ENCODE measurements at places on chromosomes 3 and 15.

- DNase-seq: no peak
Observed at GRCh38 chr3:52007291-52007690, 11.6 kb upstream of the RPL29 start.

GRCh38 chr3:108590460-108590859 is 938 bp downstream of the DZIP3 start:
- DNase-seq: no peak

DNA sequence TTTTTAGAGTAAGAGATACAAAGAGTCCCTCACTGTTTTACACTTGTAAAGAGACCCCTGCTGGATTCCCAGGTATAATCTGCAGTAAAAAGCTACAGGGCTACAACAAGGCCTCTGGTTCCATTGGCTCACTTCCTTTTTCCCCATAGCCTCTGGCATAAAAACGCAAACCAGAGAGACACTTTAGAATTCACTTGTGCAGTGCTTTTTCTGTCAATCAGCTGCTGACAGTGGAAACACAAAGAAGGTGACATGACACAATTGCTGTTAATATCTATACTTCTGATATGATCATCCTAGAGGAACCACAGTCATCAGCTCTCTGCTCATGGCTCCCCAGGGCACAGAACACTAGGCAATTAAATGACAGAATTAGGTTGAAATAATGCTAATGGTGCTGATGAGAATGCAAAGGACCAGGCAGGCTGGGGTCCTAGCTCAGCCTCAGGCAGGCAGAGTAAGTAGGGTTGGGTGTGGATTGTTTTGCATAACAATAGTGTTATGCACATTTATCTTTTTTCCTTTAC is 667.9 kb upstream of the CFAP20DC start:
- DNase-seq: no peak

DNA sequence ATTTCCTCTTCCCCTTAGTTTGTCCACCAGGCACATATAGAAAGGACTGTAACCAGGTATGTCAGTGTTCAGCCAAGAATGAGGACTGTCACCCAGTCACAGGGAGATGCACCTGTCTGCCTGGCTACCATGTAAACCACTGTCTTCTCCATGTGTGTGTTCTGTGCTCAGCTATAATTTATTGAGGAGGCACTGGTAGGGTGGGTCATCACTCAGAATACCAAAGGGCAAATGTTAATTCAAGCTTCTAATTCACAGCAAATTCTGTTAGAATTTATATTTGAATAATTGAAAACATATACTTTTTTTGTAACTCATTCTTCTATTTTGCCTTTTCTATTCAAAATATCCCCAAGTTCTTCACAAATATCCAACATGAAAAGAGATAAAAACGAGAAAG is 780.4 kb downstream of the MECOM start:
- no peak for DNase-seq

DNA sequence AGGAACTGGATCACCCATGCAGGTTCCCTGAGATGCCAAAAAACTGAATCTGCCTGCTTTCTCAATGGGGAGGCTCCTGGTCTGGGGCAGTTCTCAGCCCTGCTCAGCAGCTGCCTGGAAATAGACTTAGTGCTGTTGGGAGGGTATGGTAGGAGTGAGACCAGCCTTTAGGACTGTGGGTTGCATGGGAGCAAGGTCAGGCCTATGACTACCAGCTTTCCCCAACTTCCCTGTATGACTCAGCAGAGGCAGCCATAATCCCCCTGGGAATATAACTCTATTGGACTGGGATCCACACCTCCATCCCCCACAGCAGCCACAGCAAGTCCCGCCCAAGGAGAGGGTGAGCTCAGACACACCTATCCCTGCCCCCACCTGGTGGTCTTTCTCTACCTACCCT is 87.0 kb downstream of the CFAP44 start:
- DNase-seq: no peak

- DNase-seq: no peak
Observed at GRCh38 chr3:129040579-129041300, 19.8 kb upstream of the GP9 start.

DNA sequence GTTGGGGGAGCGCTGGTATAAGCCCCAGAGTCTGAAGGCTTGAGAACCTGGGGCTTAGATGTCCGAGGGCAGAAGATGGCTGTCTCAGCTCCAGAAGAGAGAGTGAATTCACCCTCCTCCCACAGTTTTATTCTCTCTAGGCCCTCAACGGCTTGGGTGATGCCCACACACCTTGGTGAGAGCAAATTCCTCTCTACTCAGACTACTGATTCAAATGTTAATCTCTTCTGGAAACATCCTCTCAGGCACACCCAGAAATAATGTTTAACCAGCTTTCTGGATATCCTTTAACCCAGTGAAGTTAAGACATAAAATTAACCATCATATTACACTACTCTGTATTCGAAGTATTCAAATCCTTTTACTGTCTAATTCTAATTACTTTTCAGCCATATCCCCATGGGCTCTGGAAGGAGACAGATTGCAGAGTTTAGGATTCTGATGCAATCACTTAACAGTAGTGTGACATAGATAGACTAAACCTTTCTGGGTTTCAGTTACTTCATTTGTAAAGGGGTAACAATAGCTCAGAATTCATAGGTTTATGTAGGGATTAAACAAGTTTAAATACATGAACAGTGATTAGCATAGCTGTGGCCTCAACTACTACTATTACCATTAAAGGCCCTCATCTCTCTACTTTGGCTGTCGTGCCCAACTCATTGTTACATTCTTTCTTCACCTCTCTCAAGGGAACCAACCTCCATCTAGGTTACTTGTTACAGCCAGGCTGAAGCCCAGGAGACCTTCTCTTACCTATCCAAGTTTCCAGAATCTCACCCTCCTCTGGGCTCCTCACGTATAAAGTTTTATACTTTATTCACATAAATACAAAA is 25.7 kb upstream of the ANO10 start:
- DNase-seq: no peak

DNA sequence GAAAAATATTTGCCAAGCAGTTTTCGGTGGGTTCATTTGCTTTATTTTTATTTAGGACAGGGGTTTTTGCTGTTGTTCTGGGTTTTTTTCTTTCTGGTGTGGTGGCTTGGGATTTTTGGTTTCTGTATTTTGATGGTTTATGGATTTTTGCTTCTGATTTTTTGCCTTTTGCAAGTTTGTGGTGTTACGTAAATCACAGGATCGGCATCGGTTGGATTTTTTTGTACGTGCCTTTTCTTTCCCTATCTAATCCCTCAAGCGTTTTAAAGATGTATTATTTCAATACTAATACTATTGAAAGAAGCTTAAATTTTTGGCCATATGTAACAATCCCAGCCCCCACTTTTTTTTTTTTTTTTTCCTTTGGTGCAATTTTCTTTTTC is 782 bp upstream of the BCL6 start:
- no peak for DNase-seq

GRCh38 chr3:168693870-168694269 is 598.1 kb upstream of the GOLIM4 start:
- no peak for DNase-seq

GRCh38 chr15:88036154-88036839 is 220.2 kb downstream of the NTRK3 start:
- DNase-seq: no peak

DNA sequence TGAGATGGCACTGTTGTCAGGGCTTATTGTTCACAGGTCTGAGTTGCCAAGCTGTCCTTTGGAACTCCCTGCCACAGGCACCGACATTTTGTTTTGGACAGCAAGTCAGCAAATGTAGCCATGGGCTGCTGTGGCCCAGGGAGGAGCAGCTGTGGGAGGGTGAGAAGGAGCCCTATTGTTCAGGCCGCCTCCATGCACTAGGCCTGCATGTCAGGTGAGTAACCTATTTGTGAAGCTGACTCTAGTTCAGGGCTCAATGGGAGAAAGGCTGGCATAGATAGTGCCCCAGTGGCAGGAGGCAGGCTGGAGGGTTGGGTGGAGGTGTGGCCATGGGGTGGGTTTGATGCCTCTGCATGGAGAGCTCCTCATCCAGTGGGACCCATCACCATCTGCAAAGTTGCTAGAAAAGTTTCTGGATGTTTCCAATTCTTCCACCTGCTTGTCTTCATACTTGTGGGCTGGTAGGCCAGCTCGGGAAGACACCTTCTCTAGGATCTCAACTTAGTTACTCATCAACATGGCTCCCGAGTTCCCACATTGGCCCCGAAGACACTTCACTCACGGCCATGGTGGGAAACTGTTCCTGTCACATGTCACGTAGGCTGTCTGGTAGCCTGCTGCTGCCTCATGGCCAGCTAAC is 19.5 kb downstream of the AMOTL2 start:
- no peak for DNase-seq

GRCh38 chr15:45536934-45537333 is 14.4 kb upstream of the SLC30A4 start:
- no peak for DNase-seq

GRCh38 chr3:100402256-100402655 is 917 bp downstream of the LNP1 start:
- no peak for DNase-seq

DNA sequence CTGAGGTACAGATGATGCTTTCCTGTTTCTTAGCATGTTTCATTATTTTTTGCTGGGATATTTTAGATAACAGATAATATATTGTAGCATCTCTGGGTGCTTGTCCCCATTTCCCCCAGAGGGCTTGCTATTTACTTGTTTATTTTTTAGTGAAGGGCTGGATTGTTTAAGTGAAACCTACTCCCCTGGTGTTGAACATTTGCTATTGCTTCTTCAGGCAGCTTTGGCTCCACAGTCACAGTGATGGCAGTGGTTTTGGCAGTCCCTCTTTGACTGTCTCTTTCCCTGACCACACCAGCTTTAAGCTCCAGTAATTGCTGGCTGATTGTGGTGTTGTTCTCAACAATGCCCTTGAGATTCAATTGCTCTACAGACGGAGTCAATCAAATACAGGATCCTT is 128.9 kb downstream of the KLF13 start:
- DNase-seq: no peak

DNA sequence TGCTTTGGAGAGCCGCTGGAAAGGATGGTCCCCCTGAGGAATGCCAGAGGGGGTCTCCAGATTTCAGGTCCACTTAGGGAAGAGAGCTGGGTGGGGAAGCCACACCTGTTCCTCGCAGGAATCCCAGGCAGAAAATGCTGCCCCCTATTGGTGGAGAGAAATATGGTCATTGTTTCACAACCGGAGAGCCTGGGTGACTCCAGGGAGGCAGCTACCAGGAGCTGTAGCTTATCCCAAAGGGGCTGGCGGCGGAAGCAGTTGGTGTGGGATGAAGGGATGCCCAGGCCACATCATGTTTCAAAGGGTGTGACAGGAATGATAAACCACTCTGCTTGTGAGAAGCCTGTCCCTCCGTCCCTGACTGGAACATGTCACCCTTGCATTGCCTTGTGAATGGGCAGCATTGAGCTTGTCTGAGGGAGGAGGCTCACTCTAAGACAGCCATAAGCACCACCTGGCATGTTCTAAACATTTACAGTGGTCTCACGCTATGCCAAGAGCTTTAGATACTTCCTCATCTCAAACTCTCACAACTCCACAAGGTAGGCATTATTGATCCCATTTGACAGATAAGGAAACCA is 34.5 kb downstream of the POMGNT2 start:
- DNase-seq: no peak

DNA sequence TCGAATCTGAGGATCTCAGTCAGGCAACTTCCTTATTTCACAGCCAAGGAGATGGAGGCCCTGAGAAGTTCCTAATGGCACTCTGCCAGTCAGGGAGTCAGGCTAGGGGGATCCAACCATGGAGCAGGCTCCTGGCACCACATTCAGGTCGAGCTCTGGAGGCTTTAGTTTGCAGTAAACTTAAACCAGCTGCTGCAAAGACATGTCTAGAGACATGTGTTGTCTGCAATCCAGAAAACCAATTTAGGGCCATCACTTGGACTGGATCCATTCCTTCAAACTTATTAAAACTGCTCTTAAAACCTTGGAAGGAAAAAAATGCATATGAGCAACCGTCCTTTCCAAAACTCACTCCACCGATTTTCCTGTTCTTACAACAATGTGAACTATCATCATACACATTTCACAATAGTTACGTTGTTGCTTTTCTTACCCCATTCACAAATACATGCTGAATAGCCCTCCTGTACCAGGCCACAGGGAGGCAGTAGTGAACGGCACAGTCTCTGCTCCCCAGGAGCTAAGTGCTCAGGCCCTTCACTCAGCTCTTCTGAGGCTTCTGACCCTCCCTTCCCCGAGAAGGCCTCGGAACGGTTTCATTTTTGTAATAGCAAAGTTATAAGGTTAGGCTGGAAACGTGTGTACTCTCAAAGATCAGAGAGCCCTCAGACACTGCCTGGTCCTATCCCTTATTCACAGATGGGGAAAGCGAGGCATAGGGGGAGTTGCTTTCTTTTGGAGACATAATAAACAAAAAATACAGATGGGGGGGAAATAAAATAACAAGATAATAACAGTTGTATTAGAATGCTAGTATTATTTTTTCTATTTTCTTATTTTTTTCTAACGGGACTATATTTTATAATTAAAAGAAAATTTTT is 20.1 kb downstream of the RFT1 start:
- no peak for DNase-seq

DNA sequence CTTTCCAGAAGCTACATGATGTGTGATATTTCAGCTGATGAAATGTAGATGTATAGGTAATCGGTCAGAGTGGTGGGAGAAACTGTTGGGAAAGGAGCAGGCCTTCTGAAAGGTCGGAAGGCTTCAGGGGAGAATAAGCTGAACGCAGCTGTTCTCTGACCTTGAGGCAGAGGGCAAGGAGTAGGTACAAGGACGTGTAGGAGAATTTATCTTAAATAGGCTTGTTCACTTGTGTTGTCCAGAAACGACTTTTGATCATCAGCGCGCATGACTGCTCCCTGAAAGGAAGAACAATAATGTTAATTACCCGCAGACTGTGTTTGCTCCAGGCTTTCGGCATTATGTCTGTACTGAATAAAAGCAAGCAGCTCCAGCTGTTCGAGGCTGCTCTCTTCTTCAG is 39.6 kb downstream of the GPR160 start:
- no peak for DNase-seq

DNA sequence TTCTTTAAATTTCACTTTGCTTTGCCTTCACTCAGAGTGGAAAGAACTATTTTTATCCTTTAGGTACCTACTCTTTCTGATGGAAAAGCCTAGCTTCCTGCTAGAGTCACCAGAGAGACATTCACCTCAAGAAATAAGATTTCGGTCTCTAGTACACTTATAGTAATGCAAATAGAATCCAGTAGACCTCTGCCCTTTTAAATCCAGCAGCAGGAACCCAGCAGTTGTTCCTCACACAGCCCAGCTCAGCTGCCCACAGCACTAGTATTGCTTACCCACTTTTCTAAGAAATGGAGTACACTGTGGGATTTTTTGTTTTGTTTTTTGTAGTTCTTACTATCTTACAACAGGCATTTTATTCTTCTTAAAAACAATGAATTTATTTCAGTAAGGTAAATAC is 497.0 kb upstream of the CCDC54 start:
- DNase-seq: no peak
